ENCODE measurements at places on chromosomes 11 and 22. TPM values are rescaled to one million over a fixed set of nuclear protein-coding genes. Genes with fewer than 3 reads are reported as not detected.

The NRXN2 gene
- total RNA-seq, result 0.97 TPM

The METTL15 gene
- total RNA-seq, result 10.5 TPM

The FAT3 gene
- 0.47 TPM for total RNA-seq

The RSF1 gene
- total RNA-seq, result 42.7 TPM

The SESN3 gene
- 5.7 TPM for total RNA-seq

The HINFP gene
- total RNA-seq, result 12.8 TPM

The IGLL5 gene
- 0.92 TPM for total RNA-seq

GRCh38 chr11:19237813-19238212 lies 2.9 kb downstream of the E2F8 start:
- no peak for DNase-seq

- DNase-seq, result peak; percentile 38
Measured at GRCh38 chr11:77590194-77590782, 535 bp downstream of the AQP11 start.

DNA sequence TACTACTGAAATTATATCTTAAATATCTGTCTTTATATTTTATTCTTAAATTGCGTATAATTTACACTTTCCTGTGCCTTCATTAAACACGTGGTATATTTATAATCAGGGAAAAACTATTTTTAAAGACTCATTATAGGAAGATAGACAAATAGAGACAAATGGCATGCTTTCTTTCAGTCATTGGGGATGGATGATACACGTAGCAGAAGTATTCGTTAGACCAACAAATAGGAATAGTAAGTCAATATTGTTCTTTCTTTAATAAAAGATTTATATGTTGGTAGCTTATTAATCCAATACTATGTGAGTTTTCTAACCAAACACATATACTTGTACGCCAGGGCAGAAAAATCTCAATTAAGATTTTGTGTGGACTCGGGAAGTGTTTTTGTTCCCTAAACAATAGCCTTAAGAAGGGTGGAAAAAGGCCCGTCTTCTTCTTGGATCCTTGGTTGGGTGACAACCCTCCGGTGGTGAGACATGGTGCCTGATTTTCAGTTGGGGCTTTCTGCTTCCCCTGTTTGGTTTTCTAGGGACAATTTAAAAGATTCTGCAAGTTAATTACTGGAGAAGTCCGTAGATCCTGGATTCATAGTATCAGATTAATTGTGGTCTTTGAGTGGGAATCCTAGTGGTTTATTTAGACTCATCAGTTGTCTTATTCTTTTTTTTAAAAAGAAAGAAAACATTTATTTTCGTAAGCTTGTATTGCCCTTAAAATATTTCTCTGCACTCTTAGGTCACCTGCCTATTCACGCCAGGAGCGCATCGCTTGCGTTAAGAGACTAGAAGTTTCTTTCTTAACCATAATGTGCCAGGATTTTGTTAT lies 83.5 kb upstream of the WNT7B start:
- no peak for DNase-seq

DNA sequence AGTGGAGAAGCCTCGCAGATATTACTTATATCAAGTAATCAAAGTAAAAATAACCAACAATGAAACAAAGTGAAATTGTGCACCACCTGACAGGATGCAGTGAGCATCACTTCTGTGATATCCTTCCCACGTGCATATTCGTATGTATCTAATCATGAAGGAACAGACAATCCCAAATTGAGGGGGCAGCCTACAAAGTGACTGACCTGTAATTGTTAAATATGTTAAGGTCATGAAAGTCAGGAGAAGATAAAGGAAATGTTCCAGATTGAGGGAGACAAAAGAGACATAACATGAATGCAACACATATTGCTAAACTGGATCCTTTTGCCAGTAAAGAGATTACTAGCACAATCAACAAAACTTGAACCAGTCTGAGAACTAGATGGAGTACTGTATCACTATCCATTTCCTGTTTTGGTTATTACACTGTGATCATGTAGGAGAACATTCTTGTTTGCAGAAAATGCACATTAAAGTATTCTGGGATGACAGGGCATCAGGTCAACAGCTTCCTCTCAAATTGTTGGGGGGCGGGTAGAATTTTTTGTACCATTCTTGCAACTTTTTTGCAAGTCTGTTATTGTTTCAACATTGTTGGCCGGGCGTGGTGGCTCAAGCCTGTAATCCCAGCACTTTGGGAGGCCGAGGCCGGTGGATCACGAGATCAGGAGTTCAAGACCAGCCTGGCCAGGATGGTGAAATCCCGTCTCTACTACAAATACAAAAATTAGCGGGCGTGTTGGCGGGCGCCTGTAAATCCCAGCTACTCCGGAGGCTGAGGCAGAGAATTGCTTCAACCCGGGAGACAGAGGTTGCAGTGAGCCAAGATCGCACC lies 2.0 kb downstream of the SBF2 start:
- no peak for DNase-seq

- DNase-seq, result no peak
Measured at GRCh38 chr11:107014871-107015270, 3.4 kb downstream of the GUCY1A2 start.

DNA sequence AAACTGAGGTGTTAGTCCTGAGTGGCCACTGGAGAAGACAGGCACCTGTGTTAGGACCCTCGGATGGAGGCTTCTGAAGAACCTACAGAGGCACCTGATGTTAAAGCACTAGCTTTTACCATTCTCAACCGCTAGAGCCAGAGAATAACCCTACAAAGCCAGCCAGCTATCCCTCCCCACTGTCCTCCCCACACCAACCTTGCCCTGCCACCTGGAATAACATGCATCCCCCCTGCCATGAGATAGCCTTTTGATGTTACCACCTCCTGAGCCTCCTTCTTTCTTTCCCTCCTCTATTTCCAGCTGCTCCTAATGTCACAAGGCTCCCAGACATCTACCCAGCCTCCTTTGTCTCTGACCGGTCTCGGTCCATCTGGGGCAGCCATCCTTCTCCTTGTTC lies 28.1 kb downstream of the COMMD9 start:
- DNase-seq, result no peak

DNA sequence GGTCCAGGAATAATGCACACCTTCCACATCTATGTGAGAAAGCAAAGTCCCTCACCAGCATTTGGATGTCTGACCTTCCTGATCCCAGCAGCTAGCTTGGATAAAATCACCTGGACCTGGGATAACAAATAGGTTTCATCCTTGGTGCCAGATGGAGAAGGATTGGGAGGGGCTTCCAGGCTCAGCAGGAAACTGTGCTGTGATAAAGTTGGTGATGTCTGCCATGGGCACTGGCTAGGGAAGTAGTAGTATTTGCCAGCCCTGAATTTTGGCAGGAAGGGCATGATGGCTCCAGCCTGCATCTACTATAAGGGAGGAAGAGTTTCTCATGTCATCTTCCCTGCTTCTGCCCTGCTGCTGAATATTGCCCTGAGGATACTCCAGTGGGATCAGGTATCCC lies 37.5 kb downstream of the C11orf91 start:
- DNase-seq, result no peak

DNA sequence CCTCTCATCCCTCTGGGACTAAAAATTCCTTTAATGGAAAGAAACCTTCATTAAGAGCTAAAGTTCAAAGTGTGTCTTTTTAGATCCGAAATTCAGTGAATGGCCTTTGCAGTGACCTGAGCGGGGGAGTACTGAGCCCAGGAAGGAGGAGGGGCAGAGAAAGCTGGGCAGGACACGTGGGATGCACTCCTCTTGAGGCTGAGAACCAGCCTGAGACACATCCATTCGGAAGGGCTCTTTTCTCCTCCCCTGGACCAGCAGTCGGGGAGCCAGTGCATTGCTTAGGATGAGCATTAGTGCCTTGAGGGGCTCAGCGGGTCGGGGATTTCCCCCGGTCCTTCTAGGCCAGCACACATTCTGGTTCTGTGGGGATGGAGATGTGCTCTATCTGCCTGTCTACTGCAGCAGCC lies 258.9 kb upstream of the B3GAT1 start:
- DNase-seq, result no peak

GRCh38 chr11:12110714-12111548 lies 541 bp downstream of the MICAL2 start:
- DNase-seq, result peak; percentile 60

DNA sequence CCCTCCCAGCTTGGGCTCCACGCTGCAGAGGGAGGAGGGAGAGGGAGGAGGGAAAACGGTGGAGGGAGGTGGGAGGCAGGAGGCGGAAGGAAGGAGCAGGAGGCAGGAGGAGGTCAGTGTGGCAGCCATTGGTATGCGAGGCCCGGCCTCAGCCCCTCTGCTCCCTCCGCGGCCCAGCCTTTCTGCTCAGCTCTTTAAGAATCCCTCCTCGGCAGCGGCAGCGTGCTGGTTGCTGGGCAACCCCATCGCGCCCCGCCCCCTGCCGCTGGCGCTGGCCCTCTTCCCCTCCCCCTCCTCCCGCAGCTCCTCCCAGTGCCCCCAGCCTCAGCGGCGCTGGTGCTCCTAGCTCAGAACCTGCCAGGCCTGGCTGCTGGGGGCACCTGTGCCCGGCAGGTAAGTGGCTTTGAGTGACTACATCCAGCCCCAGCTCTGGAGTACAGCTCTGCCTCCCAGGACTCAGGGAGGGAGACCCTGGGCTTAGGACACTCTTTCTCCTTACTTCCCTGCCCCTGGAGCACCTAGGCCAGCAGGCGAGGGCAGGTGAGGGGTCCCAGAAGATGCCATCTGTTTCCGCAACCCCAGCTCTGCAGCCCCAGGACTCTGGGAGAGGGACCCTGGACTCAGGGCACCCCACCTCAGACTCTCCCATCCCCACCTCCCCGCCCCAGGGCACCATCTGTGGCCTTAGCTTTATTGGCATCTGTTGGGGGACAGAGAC lies 7.2 kb upstream of the FLRT1 start:
- DNase-seq, result no peak
